CD4-positive, alpha-beta T cell treated with Interleukin-15 for 4 hours (primary cell): ENCODE measurements at places on chromosomes 2 and 18.

GRCh38 chr2:85713836-85714235, 19.7 kb downstream of the GNLY start:
- no peak for DNase-seq

- DNase-seq, result no peak
Measured at GRCh38 chr2:222307978-222308730, 9.4 kb upstream of the PAX3 start.

DNA sequence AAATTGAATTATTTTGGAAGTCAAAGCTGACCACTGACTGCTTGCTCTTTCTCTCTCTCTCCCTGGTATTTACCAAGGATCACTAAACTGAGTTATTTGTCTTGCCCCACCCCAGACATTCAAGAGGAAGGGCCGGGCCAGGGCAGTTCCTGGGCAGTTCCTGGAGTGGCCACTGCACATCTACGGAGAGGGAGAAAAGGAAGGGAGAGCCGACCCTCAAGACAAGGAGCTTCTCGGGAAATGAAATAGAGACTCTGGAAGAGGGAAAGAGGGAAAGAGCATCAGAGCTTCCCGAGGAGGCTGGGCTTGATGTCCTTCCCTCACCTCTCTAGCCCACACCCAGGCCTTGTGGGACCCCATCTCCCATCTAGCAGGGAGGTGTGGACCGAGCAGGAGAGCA, 83.1 kb downstream of the SEPTIN10 start:
- DNase-seq, result no peak

- no peak for DNase-seq
Measured at GRCh38 chr2:20496076-20496872, 49.4 kb downstream of the RHOB start.

GRCh38 chr2:166934817-166935216, 46.5 kb downstream of the XIRP2 start:
- DNase-seq, result no peak

GRCh38 chr2:46329340-46329739, 32.1 kb downstream of the EPAS1 start:
- DNase-seq, result no peak

GRCh38 chr2:165530-165929, 98.3 kb downstream of the SH3YL1 start:
- DNase-seq, result no peak

- no peak for DNase-seq
Measured at GRCh38 chr2:127420039-127420864, 2.0 kb downstream of the PROC start.

DNA sequence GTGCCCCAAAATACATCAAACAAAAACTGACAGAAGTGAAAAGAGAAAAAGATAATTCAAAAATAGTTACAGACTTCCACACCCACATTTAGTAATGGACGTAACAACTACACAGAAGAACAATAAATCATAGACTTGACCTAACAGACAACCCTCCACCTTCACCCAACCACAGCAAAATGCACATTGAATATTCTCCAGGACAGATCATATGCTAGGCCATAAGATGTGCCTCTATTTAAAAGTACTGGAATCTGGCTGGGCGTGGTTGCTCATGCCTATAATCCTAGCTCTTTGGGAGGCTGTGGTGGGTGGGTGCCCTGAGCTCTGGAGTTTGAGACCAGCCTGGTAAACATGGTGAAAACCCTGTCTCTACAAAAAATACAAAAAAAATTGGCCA, 20.0 kb downstream of the SLC66A2 start:
- no peak for DNase-seq

- no peak for DNase-seq
Measured at GRCh38 chr18:31039426-31039825, 3.1 kb downstream of the DSC3 start.

- no peak for DNase-seq
Measured at GRCh38 chr18:76656925-76657827, 162.1 kb upstream of the ZNF516 start.

- DNase-seq, result no peak
Measured at GRCh38 chr2:174738841-174739240, 25.4 kb downstream of the CHRNA1 start.

DNA sequence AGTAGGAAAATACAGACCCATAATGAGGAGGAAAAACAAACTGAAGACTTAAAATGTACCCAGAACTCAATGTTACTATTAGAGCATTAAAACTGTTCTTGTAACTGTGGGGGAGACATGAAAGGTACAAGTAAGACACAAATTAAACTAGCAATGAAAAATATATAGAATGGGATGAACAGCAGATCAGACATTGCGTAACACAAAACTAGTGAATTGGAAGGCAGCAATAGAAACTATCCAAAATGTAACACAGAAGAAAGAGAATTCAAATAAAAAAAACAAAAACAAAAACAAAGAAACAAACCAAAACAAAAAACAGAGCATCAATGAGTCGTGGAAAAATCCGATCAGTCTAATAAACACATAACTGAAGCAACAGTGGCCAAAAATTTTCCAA, 127.1 kb upstream of the CNGA3 start:
- no peak for DNase-seq

- DNase-seq, result no peak
Measured at GRCh38 chr2:68936427-68936826, 16.3 kb downstream of the GKN2 start.

DNA sequence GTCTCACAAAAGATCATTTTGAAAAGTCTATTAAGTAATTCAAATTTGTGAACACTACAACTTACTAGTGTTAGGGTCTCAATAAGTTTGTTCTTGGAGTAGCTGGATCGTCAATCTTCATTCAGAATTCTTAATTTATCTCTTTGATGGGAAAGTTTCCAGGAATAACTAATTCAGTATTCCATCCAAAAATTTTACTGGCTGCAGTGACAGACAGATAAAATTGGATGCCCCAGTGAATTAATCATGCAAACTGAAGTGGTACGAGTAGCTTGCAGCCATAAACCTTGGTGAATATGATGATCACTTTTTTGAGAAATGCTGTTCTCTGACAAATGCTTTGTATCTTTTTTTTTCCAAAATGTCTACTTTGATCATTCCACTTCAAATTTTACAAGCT, 112.8 kb downstream of the LYPD6 start:
- no peak for DNase-seq

- peak; percentile 2 for DNase-seq
Measured at GRCh38 chr2:106537047-106537446, 49.9 kb downstream of the CD8B2 start.

DNA sequence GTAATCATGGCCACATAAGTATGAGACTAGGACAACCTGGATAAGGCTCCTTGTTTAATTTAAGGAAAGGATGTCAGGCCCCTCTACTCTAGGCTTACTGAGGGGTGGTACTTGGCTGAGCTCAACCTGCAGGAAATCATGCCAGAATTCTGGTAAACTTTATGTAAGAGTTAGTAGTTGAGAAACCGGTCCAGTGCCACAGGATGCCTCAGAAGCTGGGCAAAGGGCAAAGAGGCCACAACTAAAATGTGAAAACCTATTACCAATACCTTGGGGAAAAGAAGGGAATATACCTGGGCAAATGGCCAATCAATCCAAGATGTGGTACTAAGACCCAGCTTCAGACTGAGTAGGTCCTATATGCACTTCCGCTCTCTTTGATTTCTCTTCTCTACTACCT, 86.7 kb downstream of the ITSN2 start:
- no peak for DNase-seq

GRCh38 chr2:168369031-168369430, 87.0 kb upstream of the CERS6 start:
- no peak for DNase-seq

- DNase-seq, result no peak
Measured at GRCh38 chr2:105329197-105329554, 359 bp downstream of the TGFBRAP1 start.

- no peak for DNase-seq
Measured at GRCh38 chr2:121890041-121890440, 134.6 kb downstream of the TSN start.

DNA sequence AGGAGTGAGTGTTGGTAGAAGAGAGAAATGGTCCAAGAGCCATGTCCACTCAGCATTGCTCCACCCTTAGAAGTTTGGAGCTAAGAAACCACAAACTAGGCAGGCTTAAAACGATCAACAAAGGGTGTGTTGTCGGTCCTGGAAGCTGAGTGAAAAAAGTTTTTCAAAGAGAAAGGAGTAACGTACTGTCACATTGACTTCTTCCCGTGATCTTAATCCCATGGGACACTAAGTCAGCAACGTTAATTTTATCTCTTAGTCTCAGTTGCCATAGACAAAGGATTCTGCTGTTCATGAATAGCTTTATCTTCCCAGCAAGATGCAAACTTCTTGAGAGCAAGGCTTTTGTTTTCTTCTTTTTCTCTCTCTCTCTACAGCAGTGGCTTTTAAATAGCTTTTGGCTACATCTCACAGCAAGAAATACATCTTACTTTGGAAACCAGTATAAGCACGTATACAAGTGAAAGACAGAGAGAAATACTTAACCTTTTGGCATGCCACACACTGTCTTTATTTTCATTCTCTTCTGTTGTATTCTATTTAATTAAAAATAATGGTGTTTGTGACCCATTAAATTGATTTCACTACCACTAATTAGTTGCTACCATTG, 377.4 kb downstream of the TGIF1 start:
- no peak for DNase-seq

DNA sequence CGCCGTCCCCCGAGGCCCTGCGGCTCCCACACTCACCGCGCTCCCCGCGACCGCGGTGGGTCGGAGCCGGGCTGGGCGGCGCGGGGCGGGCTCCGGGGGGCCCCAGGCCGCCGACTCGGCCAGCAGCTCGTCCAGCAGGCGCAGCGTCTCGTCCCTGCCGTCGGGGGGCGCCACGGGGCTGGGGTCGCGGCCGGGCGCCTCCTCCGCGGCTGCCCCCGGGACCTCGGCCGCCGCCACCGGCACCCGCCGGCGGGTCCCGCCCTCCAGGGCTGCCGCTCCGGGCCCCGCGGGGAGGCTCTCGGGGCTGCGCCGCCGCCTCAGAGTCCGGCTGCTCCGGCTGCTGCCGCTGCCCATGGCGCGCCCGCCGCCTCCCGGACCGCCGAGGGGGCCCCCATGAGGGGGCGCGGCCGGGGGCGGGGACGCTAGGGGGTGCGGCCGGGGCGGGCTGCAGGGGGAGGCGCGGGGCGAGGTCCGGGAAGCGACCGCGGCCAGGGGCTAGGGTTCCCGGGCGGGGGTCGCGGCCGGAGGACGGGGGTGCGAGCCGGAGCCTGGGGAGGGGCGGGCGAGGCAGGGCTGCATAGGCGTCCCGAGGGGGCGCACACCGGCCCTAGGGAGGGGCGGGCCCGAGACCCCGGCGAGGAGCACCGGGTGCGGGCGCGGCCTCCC, at the start of gene CYS1:
TSS of gene CYS1 (minus strand) at position 542 of the 666 bp plus-strand sequence. CDS start at position 354, 188 bp downstream.
- DNase-seq, result no peak

- no peak for DNase-seq
Measured at GRCh38 chr18:33560686-33561370, 17.2 kb upstream of the ASXL3 start.

GRCh38 chr18:24014986-24015638, 558 bp downstream of the TTC39C start:
- DNase-seq, result peak; percentile 39

DNA sequence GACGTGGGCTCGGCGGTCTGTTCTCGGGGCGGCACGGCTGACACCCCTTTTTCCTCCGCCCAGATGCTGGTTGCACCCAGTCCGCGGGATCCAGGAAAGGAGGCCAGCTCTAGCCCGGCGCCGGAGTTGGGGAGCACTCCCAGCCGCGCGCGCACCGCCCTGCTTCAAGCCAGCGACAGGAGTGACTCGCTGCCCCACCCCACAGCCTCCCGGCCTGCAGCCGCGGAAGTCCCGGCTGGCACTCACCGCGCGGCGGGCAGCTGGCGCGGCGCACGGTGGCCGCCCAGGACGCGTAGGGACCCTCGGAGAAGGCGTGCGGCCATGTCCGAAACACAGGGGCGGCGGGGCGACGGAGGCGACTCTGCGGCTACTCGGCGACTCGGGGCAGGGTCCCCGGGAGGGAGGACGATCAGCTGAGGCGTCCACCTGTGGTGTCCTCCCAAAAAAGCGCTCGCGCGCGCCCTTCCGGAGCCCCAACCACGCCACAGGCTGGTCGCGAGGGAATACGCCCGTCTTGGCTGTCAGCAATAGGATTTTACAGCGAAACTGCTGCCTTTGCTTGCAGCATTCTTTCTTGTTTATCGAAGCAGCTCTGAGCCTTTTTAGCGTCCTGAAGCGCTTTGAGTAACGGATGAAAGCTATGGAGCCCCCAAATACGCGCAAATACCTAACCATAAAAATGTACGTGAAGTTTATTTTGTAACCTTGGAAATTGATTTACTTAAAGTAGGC, at the start of gene ACADL:
TSS of gene ACADL (minus strand) at position 507 of the 732 bp plus-strand sequence. CDS start at position 323, 184 bp downstream.
- no peak for DNase-seq

GRCh38 chr18:48504819-48505218, 34.0 kb upstream of the CTIF start:
- no peak for DNase-seq

GRCh38 chr2:66283787-66284186, 151.1 kb upstream of the MEIS1 start:
- DNase-seq, result no peak

DNA sequence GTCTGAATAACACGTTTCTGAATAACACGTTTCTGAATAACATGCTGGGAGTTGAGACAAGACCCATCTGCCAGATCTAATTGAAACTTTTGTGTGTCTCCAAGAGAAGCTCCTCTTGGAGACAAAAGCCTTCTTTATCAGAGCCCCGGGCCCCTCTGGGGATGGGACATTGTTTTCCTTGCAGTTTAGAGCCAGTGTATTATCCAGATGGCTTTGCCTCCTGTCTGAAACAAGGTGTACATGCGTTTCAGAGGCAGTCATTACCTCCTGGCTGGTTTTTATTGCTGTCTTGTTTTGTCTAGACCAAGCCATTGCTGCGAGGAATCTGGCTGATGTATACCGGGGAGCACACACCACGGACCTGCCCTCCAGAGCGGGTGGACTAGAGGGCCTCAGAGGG, 7.8 kb downstream of the FOSL2 start:
- DNase-seq, result no peak

GRCh38 chr2:241820625-241821384, 11.8 kb downstream of the NEU4 start:
- no peak for DNase-seq

GRCh38 chr2:23600346-23600745, 215.4 kb downstream of the KLHL29 start:
- DNase-seq, result no peak
